ENCODE measurements at places on chromosomes 3 and 15. TPM values are rescaled to one million over a fixed set of nuclear protein-coding genes. Genes with fewer than 3 reads are reported as not detected.

Gene ASTE1
- total RNA-seq, result 8.2 TPM

Gene PAQR5
- 2.3 TPM for total RNA-seq

Gene ZDHHC3
- 55.0 TPM for total RNA-seq

Gene TP63
- total RNA-seq, result not detected

Gene FBXO40
- total RNA-seq, result 0.08 TPM

All from SK-MEL-5 (cell line).